ENCODE measurements at places on chromosomes 7 and 10.

DNA sequence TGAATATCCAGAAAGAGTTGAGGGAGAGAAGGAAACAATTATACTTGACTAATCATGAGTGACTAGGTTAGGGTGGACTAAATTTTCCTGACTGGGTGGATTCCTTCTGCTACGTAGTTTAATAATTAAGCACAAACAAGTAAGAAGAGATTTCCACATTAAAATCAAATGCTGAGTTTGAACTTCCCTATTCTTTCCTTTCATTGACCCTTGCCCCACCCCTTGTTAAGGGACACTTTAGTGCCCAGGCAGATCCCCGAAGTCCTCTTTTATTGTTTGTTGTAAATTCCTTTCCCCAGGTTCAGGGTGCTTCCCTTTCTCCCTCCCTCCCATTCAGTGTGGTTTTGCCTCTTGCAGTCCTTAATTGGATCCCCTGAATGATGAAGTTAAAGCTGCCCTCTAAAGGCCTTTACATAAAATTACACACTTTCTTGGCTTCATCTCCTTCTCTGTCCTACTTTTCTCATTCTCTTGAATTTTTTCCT, 8.8 kb upstream of the SPAM1 start:
- DNase-seq: no peak

DNA sequence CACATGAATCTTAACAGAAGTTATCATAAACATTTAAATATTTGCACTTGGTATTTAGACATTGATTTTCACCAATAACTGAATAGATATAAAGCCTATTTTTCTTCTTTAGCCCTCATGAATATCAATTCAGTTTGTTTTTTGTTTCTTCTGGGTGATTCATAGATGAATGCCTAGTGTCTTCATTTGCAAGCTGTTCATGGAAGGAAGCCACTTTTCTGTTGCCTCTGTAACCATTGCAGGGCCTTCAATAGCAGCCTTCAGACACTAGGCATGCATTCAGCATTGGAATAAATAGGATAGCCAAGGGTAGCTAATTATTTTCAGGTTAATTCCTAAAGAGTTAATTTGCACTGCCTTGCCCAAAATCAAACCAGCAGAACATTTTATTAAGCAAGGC, 375.3 kb downstream of the DPP6 start:
- no peak for DNase-seq

DNA sequence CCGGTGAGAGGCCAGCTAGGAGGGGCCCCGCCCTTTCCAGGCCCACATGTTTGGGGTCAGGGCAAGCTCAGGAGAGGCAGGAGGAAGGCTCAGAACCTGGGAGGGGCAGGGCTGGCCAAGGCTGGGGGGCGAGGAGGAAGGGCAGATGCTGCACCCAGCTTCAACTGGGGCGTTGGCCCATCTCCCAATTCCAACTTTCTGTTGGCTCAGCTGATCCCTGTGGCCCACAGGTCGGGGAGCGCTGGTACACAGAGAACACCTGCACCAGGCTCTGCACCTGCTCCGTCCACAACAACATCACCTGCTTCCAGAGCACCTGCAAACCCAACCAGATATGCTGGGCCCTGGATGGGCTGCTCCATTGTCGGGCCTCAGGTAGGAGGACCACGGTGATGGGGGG, 40.1 kb downstream of the ZAN start:
- no peak for DNase-seq

DNA sequence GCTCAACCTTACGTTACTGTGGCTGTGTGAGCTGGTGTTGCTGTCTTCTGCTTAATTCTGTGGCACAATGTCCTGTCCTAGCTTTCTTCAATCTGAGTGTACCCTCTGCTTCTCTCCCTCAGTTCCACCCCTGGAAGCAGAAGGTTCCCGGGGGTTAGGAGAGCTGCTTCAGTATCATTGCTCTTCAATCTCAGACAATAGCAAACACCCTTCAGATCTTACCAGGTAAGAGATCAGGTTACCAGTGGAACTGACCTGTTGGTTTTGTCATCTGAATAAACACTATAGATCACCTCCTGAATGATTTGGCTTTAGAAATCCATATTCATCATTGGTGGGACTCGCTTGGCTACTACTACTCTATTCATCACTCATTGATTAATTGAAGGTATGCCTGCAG, 48.4 kb downstream of the DNAJB9 start:
- no peak for DNase-seq

GRCh38 chr10:132418527-132419416, 21.8 kb downstream of the PWWP2B start:
- DNase-seq: peak; percentile 80

DNA sequence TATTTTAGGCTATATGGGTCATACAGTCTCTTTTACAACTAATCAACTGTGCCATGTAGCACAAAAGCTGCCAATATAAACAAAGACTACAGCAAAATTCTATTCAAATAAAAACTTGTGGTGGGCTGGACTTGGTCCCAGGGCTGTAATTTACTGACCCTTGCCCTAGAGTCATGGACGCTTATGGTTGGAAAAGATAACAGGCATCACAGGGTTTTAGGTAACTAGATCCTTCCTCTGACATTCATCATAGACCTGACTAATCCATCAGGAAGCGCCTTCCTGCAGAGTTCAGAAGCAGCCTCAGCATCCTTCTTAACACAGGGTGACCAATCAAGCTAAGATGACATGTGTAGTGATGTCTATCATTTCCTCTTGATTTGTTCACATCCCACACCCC, 40.2 kb upstream of the GPAM start:
- DNase-seq: no peak

DNA sequence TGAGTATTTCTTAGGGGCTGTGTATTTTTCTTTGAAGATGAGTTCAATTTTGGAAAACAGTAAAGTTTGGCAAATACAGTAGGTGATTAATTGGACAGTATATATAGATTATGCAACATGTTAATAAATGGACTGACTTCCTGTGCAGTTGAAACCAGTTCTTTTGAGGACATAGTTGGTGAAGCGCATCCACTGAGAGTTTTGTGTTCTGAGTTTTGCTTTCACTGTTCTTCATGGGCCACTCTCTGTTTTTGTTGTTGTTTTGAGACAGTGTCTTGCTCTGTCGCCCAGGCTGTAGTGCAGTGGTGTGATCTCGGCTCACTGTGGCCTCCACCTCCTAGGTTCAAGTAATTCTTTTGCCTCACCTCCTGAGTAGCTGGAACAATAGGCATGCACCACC, 109.0 kb downstream of the SDHAF3 start:
- no peak for DNase-seq

DNA sequence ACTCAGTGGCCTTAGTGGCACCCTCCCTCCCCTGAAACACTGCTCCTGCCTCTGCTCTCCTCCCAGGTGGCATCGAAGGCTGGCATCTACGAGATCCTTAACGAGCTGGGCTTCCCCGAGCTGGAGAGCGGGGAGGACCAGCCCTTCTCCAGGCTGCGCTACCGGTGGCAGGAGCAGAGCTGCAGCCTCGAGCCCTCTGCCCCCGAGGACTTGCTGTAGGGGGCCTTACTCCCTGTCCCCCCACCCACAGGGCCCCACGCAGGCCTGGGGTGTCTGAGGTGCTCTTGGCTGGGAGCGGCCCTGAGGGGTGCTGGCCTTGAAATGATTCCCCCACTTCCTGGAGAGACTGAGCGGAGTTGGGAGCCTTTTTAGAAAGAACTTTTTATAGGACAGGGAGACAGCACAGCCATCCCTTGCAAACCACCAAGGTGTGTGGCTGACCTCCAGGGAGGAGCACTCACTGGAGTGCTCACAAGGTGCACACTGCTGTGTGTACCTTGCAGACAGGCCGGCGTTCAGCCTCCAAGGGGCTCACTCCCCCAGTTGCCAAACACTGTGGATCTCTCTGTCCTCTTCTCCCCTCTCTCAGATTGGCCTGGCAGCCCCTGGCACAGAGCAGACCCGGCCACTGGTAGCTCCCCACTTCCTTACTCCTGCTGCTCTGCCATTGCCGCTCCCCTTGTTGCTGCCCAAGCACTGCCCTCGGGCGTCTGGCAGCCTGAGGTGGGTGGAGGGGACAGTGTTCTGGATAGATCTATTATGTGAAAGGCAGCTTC, 35.8 kb downstream of the PRF1 start:
- no peak for DNase-seq

GRCh38 chr7:44222776-44223261, 22.0 kb downstream of the YKT6 start:
- no peak for DNase-seq

GRCh38 chr10:21293518-21294356, 231.7 kb downstream of the SKIDA1 start:
- DNase-seq: no peak

- no peak for DNase-seq
Measured at GRCh38 chr10:274866-275265, 139.6 kb downstream of the ZMYND11 start.

- DNase-seq: no peak
Measured at GRCh38 chr10:122181041-122181732, 89.9 kb upstream of the BTBD16 start.

DNA sequence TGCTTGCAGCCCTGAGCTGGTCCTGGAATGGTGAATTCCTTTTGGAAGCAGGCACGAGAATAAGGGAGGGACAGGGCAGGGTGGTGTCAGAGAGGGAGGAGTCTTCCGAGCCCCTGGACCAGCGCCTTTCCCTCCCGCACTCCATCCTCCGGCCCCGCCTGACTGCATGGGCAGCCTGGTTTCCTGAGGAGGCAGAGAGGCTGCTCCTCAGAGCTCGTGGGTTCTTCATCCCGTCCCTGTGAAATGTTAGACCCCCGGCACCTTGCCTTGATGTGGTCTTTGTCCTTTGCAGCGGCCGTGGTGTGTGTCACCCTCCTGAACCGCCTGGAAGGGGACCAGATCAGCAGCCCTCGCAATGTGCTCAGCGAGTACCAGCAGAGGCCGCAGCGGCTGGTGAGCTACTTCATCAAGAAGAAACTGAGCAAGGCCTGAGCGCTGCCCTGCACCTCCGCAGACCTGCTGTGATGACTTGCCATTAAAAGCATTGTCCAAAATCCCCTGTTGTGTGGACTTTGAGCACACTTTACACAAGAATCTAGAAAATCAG, 18.9 kb downstream of the UPP1 start:
- DNase-seq: no peak

- no peak for DNase-seq
Measured at GRCh38 chr10:22742678-22743077, 28.3 kb upstream of the PIP4K2A start.

- peak; percentile 56 for DNase-seq
Measured at GRCh38 chr10:22251751-22252223, 34.0 kb upstream of the EBLN1 start.

- DNase-seq: no peak
Measured at GRCh38 chr7:102042016-102042656, 224.7 kb downstream of the CUX1 start.

DNA sequence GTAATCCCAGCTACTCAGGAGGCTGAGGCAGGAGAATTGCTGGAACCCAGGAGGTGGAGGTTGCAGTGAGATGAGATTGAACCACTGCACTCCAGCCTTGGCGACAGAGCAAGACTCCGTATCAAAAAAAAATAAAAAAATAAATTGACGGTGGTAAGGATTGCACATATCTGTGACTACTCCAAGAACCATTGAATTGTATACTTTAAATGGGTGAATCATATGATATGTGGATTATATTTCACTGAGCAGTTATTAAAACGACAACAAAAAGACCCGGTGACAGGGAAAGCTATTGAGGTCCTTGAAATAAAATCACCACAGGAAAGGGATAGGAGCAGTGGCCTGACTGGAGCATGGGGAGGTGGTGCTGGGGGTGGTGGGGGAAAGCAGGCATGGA, 31.2 kb upstream of the COMTD1 start:
- no peak for DNase-seq

GRCh38 chr7:132441935-132442334, 134.3 kb downstream of the PLXNA4 start:
- no peak for DNase-seq

- no peak for DNase-seq
Measured at GRCh38 chr7:51802718-51803117, 486.1 kb upstream of the COBL start.

GRCh38 chr10:71964743-71965515, 734 bp downstream of the CHST3 start:
- DNase-seq: no peak
